Globus pallidus (tissue), 1 donor: ENCODE measurements at places on chromosomes 16 and 17.

GRCh38 chr17:77441940-77442339, 301.2 kb downstream of the SEC14L1 start:
- no peak for DNase-seq

GRCh38 chr16:87028481-87029320, 288.5 kb downstream of the C16orf95 start:
- DNase-seq: no peak

DNA sequence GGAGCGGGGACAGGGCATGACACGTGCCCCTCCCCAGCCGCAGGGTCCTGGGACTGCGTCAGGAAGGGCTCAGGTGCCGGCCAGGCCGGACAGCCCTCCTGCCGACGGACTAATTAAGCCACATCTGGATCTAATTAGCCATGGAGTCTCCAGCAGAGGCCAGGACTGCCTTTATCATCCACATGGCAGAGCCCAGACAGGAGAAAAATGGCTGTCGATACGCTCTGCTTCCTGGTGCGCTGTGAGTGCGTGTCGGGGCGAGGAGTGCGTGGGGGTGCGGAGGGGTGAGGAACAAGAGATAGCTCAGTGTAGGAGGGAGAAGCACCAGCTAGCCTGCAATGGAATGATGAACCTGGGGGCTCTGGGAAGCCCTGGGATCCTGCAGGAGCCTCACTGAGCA, 218.8 kb downstream of the IRF8 start:
- no peak for DNase-seq

DNA sequence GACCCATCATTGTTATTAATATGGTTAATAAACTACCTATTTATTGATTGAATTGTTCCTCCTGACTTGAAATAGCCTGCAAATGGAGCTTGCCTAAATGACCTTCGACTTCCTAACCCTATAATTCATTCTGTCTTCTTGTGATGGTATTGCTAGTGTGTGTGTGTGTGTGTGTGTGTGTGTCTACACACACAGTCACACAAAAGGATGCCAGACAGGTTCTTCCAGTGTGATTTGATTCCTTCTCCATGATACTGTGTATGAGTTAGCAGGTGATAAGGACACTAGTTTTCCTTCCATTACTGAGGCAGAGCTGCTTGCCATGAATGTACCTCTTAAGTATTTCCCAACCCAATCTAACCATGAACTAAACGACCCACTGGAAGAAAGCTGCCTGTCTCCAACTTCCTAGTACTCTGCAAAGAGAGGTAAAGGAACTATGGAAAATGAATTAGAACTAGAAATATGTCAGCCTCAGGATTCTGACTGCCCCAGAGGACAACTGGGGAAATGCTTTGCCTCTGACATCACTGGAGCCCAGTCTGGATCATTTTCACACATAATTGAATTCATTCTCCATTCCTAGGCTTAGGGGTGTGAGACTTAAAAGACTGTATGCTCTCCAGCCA, 3.5 kb upstream of the CDC6 start:
- no peak for DNase-seq

- no peak for DNase-seq
These were observed 12.6 kb upstream of the UQCRC2 start for GRCh38 chr16:21940570-21940969.

GRCh38 chr17:7133424-7133823, 18.8 kb upstream of the ASGR2 start:
- no peak for DNase-seq

DNA sequence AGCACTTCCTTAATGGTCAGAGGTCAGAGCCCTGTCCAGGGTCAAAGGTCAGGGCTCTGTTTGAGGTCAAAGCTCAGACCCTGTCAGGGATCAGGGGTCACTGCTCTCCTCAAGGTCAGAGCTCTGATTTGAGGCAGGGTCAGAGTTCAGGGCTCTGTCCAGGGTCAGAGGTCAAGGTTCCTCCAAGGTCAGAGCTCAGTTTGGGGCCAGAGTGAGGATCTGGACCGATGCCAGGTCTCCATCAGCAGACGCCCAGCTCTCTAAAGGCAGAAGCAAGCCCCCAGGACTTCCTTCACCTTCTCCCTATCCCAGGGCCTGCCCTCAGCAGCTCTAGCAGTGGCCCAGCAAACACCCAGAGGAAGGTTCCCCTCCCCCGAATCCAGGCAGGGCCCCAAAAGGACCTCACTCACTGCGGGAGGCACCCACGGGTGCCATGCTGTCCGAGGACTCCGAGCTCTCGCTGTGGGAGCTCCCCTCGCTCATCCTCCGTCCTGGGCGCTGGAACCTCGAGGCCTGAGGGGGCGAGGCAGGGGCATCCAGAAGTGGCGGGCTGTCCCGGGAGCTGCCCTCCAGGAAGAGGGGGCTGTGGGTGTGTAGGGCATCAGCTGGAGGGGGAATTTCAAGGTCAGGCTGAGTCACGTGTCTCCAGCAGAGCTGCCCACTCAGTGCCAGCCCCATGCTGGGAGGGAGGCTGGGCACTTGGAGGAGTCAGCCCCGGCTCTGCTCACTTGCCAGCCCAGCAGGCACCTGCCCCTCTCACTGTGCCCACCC, 26.7 kb downstream of the PIMREG start:
- DNase-seq: no peak

DNA sequence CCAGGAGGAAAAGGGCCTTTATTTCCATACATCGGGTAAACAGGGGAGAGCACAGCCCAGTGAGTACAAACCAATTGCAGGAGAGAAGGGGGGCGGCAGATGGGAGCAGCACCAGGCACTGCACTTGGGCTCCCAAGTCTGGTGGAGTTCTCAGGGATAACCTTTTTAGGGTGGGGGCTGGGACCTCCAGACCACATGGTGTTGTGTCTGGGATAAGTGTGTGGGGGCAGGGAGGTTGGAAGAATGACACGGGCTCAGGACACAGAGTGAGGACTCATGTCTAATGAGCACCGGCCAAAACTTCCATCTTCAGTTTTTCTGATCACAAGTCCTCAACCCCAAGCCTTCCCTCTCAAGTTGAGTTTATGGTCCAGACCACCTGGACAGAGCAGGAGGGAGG, 30.6 kb downstream of the PIPOX start:
- DNase-seq: no peak

DNA sequence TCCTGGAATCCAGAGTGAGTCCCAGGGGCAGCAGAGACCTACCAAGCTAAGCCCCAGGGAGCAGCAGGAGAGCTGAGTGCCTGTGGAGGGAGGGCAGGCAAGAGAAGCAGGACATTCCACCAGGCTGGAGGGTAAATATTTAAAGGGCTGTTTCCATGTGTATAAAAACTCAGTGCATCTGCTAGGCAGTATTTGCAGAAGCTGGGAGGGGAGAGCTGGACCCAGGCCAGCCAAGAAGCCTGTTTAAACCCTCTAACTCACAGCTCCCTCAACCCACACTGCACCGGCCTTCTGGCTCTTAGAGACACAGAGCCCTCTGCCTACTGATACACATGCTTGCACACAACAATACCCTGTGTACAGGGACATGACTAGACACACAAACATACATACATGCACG, 22.5 kb upstream of the TMEM132E start:
- no peak for DNase-seq

DNA sequence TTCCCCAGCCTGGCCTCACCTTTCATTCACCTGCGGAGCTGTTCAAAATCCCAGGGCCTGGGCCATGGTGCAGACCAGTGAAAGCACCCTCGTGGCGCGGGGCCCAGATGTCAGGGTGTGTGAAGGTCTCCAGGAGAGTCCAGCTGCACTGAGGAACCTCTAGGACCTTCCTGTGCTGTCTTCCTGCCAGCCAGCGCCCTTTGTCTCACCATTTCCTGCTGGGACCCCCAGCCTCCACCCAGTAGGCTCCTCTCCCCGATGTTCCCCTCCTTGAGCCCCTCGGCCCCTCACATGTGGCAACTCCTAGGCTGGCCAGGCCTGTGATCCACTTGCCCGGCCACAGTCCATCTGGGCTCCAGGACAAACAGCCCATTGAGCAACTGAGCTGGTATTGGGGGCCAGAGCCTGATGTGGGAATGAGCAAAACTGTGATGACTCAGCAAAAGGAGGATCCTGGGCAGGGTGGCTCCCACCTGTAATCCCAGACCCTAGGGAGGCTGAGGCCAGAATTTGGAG, 677 bp downstream of the SULT1A2 start:
- DNase-seq: no peak

GRCh38 chr16:57315416-57315815, 30.9 kb upstream of the PLLP start:
- DNase-seq: no peak

- no peak for DNase-seq
These were observed 65.2 kb upstream of the SMIM36 start for GRCh38 chr17:55576237-55576995.

GRCh38 chr16:49822649-49823370, 33.1 kb downstream of the ZNF423 start:
- no peak for DNase-seq

GRCh38 chr17:40901981-40902474, 17.0 kb upstream of the KRT20 start:
- DNase-seq: no peak

DNA sequence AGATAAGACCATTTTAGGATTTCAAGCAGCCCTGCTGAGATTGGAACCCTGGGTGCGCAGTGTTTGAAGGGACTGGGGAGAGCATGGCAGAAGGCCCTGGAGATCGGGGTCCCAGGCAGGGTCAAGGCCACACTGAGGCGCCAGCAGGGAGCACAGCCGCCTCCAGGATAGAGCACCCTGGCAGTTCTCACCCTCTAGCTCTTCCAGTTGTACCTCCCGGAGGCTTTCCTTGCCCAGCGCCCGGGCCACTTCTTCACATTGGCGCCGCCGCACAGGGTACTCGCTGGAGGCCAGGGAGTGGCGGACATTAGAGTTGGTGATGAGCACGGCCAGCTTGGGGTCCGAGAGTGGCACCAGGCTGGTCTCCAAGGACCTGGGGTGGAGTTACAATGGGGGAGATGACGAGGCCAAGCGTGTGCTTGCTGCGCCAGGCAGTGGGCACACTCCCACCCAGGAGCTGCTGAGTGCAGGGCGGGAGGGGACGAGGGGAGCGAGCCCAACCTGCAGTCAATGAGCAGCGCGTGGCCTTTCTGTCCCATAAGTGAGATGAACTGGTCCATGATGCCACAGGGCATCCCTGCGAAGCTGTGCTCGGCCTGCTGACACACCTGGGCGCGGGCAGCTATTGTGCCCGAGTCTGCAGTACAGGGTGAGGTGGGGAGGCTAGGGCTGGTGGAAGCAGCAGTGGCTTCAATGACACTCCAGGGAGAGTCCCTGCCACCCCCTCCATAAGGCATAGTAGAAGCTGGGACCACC, 2.3 kb downstream of the GALK1 start:
- no peak for DNase-seq

- DNase-seq: no peak
These were observed 74.0 kb upstream of the CREBBP start for GRCh38 chr16:3954411-3954921.

GRCh38 chr17:4083187-4083586, 59.6 kb downstream of the ZZEF1 start:
- no peak for DNase-seq

GRCh38 chr16:660459-661183, 7.3 kb upstream of the RHOT2 start:
- peak; percentile 88 for DNase-seq

DNA sequence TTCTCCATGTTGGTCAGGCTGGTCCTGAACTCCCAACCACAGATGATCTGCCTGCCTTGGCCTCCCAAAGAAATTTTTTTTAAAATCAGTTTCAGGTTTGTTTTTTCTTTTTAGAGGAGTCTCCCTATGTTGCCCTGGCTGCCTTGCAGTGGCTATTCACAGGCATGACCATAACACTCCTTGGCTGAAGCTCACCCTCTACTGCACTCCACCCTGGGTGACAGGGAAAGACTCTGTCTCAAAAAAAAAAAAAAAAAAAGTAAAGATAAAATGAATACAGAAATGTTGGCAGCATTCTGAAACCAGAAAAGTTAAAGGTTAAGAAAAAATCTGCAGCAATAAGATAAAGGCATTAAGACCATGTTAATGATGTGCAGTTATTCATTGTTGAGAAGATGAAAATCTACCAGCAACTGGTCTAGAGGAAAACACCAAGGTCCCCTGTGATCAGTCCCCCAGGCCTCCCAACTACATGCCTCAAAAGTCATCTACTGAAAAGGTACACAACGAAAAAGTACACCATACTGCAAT, 15.1 kb downstream of the YWHAE start:
- DNase-seq: no peak

- no peak for DNase-seq
These were observed 42.0 kb downstream of the ADCY7 start for GRCh38 chr16:50308237-50308965.

GRCh38 chr17:76327696-76328095, 19.6 kb upstream of the QRICH2 start:
- DNase-seq: peak; percentile 20

DNA sequence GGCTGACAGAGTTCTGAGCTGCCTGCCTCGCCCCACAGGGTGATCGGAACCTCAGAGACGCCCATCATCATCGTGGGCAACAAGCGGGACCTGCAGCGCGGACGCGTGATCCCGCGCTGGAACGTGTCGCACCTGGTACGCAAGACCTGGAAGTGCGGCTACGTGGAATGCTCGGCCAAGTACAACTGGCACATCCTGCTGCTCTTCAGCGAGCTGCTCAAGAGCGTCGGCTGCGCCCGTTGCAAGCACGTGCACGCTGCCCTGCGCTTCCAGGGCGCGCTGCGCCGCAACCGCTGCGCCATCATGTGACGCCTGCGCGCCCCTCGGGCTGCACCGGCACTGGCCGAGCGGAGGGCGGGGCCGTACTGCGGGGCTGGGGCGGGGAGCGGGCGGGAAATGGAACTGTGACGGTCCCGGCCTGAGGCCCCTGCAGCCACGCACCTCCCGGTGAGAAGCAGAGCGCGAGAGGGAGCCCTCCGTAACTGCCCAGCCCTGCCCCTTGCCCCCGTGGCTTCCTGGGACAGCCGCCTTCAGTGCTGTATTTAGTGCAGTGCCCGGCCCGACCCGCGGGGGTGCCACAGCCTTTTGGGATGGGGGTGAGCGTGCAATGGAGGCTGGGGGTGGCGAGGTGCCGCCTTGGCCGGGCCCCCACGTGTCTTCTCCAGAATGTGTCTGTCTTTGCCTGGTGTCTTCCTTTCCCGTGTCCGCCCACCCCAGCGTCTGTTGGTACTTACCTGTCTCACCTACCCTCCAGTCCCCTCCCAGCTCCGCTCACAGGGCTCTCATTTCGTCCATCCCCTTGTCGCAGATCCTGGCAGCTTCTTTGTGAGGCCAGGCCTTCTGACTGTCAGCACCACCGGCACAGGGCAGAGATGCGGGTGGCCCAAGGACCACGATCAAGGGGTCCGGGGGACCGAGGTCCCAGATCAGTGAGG, 9.8 kb downstream of the RASL10B start:
- DNase-seq: no peak

GRCh38 chr17:6097005-6097279, 26.8 kb downstream of the WSCD1 start:
- no peak for DNase-seq

- DNase-seq: no peak
These were observed 131.1 kb downstream of the ZNF423 start for GRCh38 chr16:49724774-49725173.

DNA sequence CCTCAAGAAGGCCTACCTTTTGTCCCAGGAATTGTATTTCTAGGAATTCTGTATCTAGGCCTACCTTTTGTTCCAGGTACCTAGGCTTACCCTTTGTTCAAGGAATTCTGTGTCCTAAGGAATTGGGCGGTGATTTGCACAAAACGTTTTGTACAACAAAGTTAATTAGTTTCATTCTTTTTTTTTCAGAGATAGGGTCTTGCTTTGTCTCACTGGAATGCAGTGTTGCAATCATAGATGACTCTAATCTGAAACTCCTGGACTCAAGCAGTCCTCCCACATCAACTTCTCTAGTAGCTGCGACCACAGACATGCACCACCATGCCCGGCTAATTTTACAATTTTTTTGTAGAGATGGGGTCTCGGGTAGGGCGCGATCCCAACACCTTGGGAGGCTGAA, 7.0 kb downstream of the CDR2L start:
- DNase-seq: no peak

GRCh38 chr17:4852567-4853207, 19.5 kb downstream of the MINK1 start:
- no peak for DNase-seq
